Fibroblast of the aortic adventitia (primary cell): ENCODE measurements at places on chromosomes 13 and 19. TPM values are rescaled to one million over a fixed set of nuclear protein-coding genes. Genes with fewer than 3 reads are reported as not detected.

The RFPL4A gene
- total RNA-seq = not detected in 2 replicates

The ATP4A gene
- total RNA-seq = not detected in 2 replicates

The CRX gene
- not detected in 2 replicates for total RNA-seq

The CTXN1 gene
- total RNA-seq = 2.8 and 4.1 TPM in 2 replicates

The OR2Z1 gene
- not detected in 2 replicates for total RNA-seq

The C19orf18 gene
- 0.49 TPM in 1 of 2 replicates, not detected in the other for total RNA-seq

The CLIP3 gene
- total RNA-seq = 7.4 and 20.1 TPM in 2 replicates

The LMTK3 gene
- not detected in 2 replicates for total RNA-seq

The HSD11B1L gene
- 10.8 and 17.2 TPM in 2 replicates for total RNA-seq

The UBE2L5 gene
- under 0.01 TPM in 1 of 2 replicates, not detected in the other for total RNA-seq

The PSPN gene
- 0.41 and 1.2 TPM in 2 replicates for total RNA-seq

The HS6ST3 gene
- 0.36 TPM in 1 of 2 replicates, not detected in the other for total RNA-seq

The HOOK2 gene
- total RNA-seq = 15.5 and 31.2 TPM in 2 replicates

The EBI3 gene
- total RNA-seq = 0.33 TPM in 1 of 2 replicates, not detected in the other

The JAK3 gene
- 1.3 and 2.7 TPM in 2 replicates for total RNA-seq

The FBXL12 gene
- 14.4 and 27.8 TPM in 2 replicates for total RNA-seq

The PINLYP gene
- 6.4 and 7.4 TPM in 2 replicates for total RNA-seq

The MISP3 gene
- total RNA-seq = 0.72 TPM in 1 of 2 replicates, not detected in the other

The EHD2 gene
- total RNA-seq = 70.4 and 110 TPM in 2 replicates

The KLK3 gene
- total RNA-seq = not detected in 2 replicates

The SUCLA2 gene
- total RNA-seq = 57.8 and 70.1 TPM in 2 replicates

The OR7A5 gene
- not detected in 2 replicates for total RNA-seq

The ZNF28 gene
- total RNA-seq = 3.1 and 15.0 TPM in 2 replicates

The RAB3D gene
- 9.4 and 16.3 TPM in 2 replicates for total RNA-seq

The ZNF525 gene
- total RNA-seq = 3.9 and 5.5 TPM in 2 replicates

The CD33 gene
- not detected in 2 replicates for total RNA-seq

The CLEC4M gene
- not detected in 2 replicates for total RNA-seq

The YJU2 gene
- 16.8 and 17.2 TPM in 2 replicates for total RNA-seq

The PTGER1 gene
- 1.9 and 3.4 TPM in 2 replicates for total RNA-seq

The PRKCG gene
- not detected in 2 replicates for total RNA-seq

The PLIN4 gene
- 0.90 and 6.6 TPM in 2 replicates for total RNA-seq

The ZNF583 gene
- 8.3 and 12.1 TPM in 2 replicates for total RNA-seq

The TEKTIP1 gene
- not detected in 2 replicates for total RNA-seq

The MEIOSIN gene
- not detected in 2 replicates for total RNA-seq

The ELANE gene
- total RNA-seq = 0.09 and 2.9 TPM in 2 replicates

The PSG1 gene
- total RNA-seq = 0.72 TPM in 1 of 2 replicates, not detected in the other

The SHISA7 gene
- total RNA-seq = not detected in 2 replicates

The ZFP82 gene
- total RNA-seq = 7.7 and 12.6 TPM in 2 replicates

The SIGLEC12 gene
- not detected in 2 replicates for total RNA-seq

The CEACAM8 gene
- not detected in 2 replicates for total RNA-seq

The UBXN6 gene
- 87.9 and 126 TPM in 2 replicates for total RNA-seq

The F10 gene
- total RNA-seq = 2.7 and 12.6 TPM in 2 replicates

The ZNF793 gene
- total RNA-seq = 0.27 and 2.9 TPM in 2 replicates

The ZNF575 gene
- 0.63 TPM in 1 of 2 replicates, not detected in the other for total RNA-seq

The RBM42 gene
- 43.0 and 65.2 TPM in 2 replicates for total RNA-seq

The GPR4 gene
- total RNA-seq = 0.16 TPM in 1 of 2 replicates, not detected in the other

The FUT2 gene
- not detected in 2 replicates for total RNA-seq
